ENCODE measurements at places on chromosomes 3 and 15.

DNA sequence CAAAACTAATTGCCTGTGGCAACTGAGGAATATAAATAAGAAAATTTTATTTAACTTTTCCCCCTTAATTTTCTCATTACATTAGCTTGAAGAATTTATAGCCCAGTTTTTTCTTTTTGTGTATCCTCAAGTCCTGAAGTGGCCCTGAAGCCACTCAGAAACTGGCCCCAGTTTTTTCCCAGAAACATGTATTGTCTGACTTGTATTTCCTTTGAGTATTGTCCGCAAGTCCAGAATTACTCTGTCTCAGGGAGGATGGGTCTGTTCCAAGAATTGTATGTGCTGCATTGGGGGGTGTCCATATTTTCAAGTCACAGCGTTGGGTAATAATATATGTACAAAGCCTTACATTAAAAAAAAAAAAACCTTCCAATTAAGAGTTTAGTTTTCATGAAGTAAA lies 149.7 kb upstream of the IL12A start:
- no peak for DNase-seq

GRCh38 chr3:87793337-87793877 lies 265.4 kb downstream of the CGGBP1 start:
- DNase-seq, result no peak

DNA sequence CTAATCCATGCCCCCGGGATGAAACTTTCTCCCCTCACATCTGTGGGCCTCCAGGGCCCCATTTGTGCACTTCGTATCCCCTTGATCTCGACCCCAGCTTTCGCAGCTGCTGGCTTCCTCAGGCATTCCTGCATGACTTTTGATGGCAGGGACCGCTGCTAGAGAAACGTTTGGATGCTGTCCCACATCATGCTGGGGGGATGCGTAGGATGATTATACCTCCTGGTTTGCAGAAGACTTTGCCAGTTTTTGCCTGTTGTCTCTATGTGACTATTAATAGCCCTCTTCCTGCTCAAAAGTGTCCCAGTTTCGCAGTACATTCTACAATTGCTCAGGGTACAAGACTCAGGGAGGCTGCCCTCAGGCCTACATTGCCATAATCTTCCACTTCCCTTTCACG lies 10.4 kb upstream of the KCNAB1 start:
- no peak for DNase-seq

DNA sequence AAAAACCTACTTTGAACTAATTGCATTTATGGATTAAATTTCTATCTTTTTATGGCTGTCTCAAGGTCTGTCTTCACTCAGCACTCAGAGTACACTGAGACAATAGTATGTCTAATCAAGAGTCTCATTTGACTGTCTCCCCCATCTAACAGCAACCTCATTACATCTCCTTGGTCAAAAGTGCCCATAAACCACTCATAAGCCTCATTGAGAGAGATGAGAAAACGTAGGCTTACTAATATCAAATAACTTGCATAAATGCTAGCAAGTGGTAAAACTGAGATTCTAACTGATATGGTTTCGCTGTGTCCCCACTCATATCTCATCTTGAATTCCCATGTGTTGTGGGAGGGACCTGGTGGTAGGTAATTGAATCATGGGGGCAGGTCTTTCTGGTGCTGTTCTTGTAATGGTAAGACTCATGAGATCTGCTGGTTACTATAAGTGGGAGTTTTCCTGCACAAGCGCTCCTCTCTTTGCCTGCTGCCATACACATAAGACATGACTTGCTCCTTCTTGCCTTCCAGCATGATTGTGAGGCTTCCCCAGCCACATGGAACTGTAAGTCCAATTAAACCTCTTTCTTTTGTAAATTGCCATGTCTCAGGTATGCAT lies 113.9 kb downstream of the TFDP2 start:
- DNase-seq, result no peak

GRCh38 chr3:56681984-56682461 lies 1.0 kb downstream of the TASOR start:
- DNase-seq, result no peak

DNA sequence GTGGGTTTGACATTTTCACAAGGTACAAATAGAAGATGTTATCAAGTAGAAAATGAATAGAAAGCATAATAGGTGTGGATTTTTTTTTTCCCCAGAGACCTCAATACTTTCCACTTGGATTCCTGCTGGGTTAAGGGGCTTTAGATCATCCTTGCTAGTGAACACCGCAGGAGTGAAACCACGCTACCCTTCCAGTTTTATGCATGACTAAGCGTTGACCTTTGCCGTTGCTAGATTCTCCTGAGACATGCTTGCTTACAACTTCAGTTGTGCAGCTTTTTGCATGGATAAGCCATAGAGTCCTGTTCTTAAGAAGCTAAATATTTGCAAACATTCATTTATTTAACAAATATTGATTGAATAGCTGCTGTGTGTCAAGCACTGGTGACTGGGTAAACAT lies 299.7 kb upstream of the LMCD1 start:
- no peak for DNase-seq

Data from activated CD4-positive, alpha-beta T cell treated with anti-CD3 and anti-CD28 coated beads for 24 hours (primary cell).